ENCODE measurements at places on chromosomes 12 and 14. TPM values are rescaled to one million over a fixed set of nuclear protein-coding genes. Genes with fewer than 3 reads are reported as not detected.
A peak's percentile ranks its signal among the peaks of the same experiment; 100 is the strongest.

GRCh38 chr14:60188115-60188514 lies 22.9 kb upstream of the DHRS7 start:
- DNase-seq, result peak; percentile 21

- DNase-seq, result no peak
Observed at GRCh38 chr14:52080158-52080800, 11.4 kb upstream of the NID2 start.

- DNase-seq, result no peak
Observed at GRCh38 chr14:22660654-22661053, 16.5 kb upstream of the OR6J1 start.

DNA sequence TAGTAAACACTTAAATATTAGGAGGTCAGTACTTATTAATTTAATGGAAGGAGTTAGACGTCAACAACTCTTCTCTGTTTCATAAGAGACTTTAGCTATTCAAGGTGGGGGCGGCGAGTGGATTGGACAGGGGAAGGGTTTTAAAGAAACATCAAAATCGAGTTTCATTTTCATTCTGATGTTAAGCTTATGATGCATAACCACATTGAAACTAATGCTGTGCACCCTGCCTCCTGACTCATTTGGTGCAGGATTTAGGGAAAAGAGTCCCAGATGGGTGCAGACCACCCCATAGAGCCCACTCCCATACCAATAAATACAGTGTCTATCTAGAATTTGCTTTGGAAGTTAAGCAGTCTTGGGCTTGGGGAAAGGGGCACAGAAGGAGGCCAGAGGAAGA lies 7.4 kb downstream of the ZBTB39 start:
- DNase-seq, result no peak

DNA sequence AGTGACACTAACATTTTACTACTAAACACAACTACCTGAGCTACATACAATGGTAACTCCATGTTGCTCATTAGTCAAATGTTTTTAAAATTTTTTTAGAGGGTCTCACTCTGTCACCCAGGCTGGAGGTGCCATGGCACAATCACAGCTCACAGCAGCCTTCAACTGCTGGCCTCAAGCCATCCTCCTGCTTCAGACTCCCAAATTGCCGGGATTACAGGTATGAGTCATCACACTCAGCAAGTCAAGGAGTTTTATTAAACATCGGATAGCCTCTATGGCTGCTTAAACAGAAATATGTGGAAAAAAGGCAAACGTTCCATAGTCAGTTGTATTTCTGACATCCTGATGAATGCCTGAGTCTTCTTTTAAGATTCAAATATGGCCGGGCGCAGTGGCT lies 11.1 kb upstream of the NPFF start:
- DNase-seq, result no peak

- DNase-seq, result peak; percentile 31
Observed at GRCh38 chr12:113403435-113404415, at the start of gene SDS. Gene SDS (minus strand): TSS chr12:113403887. CDS start chr12:113399708, 4,179 bp downstream.

The PTPRB gene
- 112 TPM for total RNA-seq
